Hippocampal formation (tissue), 2 donors: ENCODE measurements at places on chromosomes 7 and 10.
A peak's percentile ranks its signal among the peaks of the same experiment; 100 is the strongest.

DNA sequence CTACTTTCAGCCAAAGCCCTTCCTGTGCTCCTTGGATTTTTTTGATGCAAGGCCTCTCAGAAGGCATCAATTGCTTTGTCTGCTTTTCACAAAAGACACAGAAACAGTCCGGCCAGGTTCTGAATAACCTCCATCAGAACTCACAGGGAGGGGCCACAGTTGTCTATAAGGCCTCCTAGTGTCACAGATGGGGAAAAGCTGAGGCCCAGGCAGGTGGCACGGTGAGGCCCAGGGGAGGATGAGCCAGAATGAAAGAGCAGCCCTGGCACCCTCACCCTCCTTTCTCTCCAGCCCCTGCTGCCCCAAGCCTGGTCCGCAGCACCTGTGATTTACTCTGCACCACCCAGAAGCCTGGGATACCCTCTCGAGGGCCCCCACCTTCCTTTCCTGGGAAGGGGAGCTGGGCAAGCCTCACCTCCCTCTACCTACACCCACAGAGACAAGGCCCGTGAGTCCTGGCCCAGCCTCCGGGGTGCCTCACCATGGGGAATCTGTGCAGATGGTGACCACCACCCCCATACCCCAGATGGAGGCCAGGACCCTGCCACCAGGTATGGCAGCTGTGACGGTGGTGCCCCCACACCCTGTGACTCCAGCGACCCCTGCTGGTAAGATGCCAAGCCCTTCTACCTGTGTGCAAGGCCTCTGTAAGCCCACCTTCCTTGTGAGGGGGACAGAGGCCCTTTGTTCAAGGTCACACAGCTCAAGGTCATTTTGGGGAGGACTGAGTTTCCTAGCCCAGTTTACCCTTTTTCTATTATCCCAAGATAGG, 26.2 kb upstream of the ZNF467 start:
- no peak for DNase-seq

GRCh38 chr7:22662556-22663356, 64.2 kb upstream of the IL6 start:
- DNase-seq = no peak

- no peak for DNase-seq
Observed at GRCh38 chr10:82245906-82246560, 371.0 kb downstream of the NRG3 start.

- no peak for DNase-seq
Observed at GRCh38 chr7:34596887-34597286, 61.1 kb upstream of the NPSR1 start.

- DNase-seq = no peak
Observed at GRCh38 chr10:74548676-74549075, 277.7 kb upstream of the KAT6B start.

DNA sequence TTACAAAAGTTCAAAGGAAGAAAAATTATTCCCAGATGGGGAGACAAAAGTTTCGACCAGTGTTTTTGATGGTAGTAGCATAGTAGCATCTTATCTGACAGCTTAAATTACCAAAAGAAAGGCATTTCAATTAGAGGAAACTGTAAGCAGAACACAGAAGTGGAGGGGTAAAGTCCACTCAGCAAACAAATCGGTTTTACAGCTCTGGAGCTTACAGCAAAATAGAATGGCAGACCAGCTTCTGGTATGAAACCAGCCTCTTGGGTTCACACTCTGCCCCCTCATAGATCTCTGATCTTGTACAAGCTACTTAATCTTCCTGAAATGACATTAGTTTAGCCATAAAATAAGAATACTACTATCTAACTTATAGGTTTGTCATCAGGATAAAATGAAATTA, 118.6 kb downstream of the RNF32 start:
- no peak for DNase-seq

DNA sequence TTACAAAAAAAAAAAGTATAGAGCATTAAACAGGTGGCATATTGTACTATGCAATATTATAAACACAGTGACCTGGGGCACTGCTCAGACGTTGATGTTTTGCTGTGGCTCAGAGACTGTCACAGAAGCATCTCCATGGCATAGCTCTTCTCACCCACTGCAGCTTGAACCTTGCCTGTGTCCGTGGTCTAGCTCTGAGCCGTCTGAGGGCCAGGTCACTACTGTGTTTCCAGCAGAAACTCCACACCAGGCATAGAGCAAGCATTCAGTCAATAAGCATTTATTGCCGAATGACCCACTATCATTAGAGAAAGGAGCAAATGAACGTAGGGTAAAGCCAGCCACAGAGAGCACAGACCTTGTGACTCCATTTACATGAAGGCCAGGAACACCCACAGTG, 443.2 kb upstream of the FOXK1 start:
- DNase-seq = no peak

DNA sequence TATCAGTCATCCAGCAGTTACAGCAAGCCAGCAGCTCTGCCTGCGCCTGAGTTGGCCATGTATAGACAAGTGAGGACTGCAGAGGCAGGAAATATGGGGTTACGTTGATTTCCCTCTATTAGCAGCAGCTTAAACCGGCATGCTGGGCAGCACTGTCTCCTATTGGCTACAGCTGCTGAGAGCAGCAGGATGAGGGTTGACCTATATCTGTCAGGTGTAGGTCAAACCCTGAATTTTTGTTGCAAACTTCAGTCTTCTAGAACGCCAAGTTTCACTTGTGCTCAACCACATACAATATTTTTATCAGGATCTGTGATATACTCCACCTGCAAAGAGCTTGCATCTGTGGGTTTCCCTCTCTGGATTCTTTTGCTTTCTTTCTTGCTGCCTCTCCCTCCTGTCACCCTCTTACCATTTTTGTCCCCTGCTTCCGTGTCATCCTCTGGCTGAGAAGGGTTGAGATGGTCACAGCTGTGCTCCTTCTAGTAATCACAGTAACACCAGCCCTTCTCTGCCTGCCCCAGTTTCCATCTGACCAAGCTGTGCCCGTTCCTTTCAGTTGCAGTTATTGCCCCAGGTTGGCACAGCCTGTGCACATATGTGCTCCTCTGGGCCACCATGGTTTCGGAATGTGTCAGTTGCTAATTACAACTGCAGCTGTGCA, 23.8 kb upstream of the GLCCI1 start:
- no peak for DNase-seq

GRCh38 chr10:33579996-33580395, 245.5 kb upstream of the NRP1 start:
- no peak for DNase-seq

- no peak for DNase-seq
Observed at GRCh38 chr7:134931487-134931886, 54.8 kb upstream of the AGBL3 start.

- no peak for DNase-seq
Observed at GRCh38 chr10:690372-691161, 1.1 kb upstream of the DIP2C start.

DNA sequence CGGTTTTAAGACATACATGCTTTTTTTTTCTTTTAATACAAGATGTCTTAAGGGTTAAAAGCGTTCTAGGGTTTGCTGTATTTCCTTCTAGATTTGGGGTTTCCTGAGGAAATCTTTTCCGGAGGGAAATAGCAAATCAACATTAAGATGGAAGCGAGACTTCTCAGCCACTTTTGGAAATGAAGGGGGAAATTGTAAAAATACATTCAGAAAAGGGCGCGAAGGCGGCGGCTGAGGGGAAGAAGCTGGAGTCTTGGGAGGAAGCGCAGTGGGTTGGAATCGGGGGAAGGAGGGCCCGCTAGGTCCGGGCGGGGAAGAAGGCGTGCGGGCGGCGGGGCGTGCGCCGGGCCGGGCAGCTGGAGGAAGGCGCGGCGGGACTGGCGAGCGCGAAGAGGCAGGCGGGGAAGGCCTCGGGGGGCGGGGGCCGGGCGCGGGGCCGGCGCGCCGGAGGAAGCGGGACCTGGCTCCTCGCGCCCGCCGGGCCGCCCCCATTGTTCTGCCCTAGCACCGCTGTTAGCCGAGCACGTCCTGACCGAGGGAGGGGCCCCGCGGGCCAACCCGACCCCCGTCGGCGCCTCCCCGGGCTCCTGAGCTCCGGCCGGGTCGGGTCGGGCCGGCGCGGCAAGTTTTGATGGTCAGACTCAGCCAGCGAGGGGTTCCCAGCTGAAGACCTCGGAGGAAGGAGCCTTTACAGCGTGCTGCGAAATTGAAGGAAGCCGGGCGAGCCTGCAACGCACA, 1.5 kb upstream of the SKIDA1 start:
- DNase-seq = peak; percentile 74

DNA sequence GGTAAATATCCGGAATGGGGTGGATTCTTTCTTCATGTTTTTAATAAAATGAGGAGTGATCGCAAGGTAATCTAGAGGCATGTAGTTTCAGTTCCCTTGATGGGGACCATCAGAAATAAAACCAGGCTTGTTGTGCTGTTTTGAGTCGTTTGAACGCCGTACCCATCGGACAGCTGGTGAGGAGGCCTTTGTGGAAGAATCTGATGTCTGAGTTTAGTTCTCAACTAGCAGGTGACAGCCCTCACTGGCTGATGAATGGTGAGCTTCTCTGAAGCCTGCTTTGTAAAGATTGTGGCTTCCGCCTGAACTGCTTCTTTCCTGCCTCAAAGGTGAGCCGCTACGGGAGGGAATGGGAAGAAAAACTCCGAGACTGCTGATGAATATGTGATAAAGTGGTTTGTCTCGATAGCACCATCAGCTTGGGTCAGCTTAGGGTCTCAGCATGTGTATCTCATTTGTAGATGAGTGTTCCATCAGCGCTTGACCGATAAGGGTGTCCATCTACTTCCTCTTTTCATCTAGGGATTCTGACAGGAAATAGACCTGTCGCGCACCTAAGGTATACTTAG, 977 bp downstream of the TMEM248 start:
- DNase-seq = no peak

DNA sequence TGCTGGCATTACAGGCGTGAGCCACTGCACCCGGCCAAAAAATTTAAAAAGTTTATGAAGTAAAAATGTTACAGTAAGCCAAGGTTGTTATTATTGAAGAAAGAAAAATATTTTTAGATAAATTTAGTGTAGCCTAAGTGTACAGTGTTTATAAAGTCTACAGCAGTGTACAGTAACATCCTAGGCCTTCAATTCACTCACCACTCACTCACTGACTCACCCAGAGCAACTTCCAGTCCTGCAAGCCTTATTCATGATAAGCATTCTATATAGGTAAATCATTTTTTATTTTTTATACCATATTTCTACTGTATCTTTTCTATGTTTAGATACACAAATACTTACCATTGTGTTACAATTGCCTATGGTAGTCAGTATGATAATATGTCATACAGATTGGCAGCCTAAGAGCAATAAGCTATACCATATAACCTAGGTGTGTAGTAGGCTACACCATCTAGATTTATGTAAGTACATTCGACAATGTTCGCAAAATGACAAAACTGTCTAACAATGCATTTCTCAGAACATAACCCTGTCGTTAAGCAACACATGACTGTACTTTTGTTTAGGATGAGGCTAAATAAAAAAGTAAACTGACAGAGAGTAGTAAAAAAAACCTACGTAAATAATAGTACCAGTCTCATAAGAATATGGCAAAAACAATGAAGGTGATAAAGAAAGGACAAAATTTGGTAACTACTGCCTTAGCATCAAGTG, 77.8 kb upstream of the FAM133B start:
- DNase-seq = no peak

DNA sequence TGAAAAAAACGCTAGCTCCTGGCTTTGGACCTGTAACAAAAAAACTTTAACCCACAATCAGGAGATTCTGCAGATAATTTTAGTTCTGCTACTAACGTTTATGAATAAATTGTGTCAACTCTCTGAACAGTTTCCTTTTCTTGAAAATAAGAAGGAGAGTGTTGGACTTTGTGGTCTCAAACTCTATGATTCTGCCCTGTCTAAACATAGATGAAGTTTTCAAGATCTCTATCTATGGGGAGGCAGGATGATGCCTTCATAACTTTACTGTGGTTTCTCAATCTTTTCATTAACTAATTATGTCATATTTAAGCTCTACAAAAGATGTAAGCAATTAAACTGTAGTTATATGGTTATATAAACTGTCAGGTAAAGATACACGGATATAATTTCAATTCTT, 162.0 kb downstream of the REEP3 start:
- no peak for DNase-seq

DNA sequence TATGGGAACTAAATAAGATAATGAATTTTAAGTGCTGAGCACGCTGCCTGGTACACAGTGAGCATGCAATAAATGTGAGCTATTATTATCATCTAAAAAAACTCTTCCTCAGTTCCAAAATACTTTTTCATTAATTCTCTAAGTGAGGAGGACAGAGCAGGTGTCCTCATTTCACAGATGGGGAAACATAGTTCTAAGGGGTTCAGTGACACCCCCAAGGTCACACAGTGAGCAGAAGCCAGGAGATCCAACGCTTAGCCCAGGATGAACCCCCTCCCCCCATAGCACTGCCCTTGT, 6.8 kb upstream of the RRP12 start:
- DNase-seq = no peak

- DNase-seq = no peak
Observed at GRCh38 chr10:98168147-98168546, 33.7 kb downstream of the R3HCC1L start.

DNA sequence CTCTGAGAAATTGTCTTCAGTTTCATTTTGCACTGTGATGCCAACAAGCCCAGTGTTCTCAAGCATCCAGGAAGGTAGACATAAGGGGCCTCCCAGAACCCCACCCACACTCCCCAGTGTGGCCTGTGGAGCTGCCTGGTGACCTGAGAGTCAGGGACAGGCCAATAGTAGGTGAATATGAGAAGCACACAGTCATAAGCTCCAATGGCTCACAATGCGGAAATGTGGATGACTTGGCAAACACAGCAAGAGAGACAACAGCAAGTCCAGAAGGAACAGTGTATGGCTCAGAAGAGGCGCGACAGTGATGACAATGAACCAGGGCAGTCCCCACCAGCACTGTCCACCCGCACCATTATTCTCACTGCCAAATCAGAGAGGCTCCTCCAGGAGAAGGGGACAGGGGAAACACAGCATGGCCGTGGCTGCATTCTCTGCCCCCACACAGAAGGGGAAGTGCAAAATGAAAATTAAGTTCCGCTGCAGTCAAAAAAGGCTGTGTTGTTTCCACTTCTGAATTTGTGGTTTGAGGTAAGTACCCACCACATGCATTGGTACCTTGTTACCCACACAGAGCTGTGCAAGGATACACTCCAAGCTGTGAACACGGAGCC, 419.8 kb downstream of the GRID1 start:
- no peak for DNase-seq

GRCh38 chr7:159083698-159084068, 61.0 kb downstream of the VIPR2 start:
- no peak for DNase-seq

DNA sequence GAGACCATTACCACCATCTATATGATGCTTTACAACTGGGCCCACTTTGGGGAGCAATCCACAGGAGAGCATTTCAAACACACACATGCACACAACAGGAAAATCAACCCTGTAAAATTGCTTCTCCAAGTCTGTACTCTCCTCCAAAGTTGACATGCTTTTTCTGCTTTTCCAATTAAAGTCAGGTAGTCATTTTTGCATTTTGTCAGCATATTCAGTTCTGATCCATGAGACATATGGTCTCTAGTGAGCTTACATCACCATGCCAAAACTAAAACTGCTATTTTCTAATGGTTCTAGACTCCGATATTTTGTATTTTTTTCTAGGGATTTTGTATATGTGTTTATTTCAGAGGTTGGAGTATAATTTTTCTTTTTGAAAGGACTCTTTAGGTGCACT, 373.5 kb upstream of the LRRTM3 start:
- DNase-seq = no peak
